ENCODE measurements at places on chromosomes 5 and 9.
A peak's percentile ranks its signal among the peaks of the same experiment; 100 is the strongest.

DNA sequence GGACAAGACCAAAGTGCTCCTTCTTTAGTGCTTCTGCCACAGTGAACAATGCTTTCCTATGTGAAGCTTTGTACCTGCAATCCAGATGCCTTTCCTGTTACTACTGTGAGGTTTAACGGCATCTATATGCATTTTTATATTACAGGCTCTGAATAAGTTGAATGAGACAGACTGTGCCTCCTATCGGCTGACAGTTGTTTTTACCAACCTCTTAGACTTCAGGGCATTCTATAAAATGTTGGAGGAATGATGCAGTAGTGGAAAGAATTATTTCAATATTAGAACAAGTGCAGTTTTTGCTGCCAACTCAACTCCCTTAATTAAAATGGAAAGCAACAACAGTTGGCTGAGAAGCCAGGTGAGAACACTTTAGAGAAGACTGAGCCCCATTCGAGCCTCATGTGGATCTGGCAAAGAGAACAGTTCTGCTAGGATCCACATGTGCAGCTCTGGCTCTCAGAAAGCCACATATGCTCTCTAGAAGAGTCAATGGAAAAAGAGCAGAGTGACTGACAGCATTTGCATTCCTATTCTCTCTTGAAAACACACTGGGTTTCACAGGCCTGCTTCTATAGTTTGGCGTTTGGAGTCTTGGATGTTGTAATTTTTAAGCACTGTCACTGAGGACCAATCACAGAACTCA, 147.5 kb downstream of the LURAP1L start:
- no peak for DNase-seq

DNA sequence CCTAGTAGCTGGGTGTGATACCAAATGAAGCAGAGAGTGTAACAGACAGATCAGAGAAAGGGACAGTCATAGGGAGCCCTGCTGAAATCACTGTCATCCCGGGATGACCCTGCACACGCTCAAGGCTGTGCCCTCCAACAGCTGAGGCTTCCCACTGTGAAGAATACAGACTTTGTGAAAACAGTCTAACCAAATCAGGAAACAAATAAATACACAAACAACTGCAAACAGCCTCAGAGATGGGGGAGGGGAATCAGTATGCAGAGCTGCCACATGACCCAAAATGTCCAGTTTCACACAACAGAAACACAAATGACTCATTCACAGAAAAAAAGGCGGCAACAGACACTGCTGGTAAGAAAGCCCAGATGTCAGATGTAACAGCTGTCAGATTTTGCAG, 101.9 kb downstream of the ADAMTS2 start:
- peak; percentile 87 for DNase-seq

DNA sequence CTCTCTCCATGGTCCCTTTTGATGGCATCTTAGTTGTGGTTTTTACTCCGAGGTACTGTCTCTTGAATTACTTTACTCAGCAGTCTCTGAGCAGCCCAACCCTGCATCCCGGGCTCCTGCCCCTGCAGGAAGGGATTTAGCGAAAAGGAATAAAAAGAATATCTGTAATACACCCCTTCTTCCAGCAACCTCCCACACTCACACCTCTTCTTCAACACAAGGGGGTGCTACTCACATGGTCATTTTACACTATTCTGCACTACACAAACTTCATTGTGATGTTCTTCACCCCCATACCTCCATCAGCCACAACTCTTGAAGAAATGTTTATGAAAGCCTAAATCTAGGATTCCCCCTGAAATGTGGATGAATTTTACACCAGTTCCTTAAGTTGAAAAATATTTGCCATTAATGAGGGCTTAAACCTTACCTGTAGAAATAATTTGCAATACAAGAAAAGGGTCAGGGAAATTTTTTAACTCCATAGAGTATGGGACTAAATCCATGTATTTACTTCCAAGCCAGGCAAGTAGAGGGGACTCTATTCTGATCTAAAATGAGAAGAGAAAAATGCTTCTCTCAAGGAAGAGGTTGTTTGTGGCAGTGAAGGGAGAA, 26.0 kb downstream of the TPD52L3 start:
- DNase-seq, result peak; percentile 82

DNA sequence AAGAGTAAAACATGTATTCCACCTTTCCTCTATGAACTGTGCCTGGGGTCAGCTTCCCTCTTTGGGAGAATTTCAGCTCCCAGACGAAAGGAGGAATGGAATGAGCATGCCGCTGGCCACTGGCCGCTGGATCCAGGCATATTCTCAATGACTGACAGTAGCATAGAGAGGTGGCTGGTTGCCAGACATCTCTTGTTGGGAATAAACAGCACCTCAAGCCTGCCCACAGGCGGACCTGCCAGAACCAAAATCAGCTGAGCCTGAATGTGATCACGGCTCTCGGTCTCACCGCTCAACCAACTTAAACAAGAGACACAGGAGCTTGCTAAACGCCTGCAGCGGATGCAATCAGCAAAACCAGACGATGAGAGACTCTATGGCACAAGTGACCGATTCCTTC, 20.6 kb downstream of the TBC1D9B start:
- DNase-seq, result no peak

- DNase-seq, result peak; percentile 81
These were observed 1378.1 kb downstream of the EFNA5 start for GRCh38 chr5:106292654-106293053.

DNA sequence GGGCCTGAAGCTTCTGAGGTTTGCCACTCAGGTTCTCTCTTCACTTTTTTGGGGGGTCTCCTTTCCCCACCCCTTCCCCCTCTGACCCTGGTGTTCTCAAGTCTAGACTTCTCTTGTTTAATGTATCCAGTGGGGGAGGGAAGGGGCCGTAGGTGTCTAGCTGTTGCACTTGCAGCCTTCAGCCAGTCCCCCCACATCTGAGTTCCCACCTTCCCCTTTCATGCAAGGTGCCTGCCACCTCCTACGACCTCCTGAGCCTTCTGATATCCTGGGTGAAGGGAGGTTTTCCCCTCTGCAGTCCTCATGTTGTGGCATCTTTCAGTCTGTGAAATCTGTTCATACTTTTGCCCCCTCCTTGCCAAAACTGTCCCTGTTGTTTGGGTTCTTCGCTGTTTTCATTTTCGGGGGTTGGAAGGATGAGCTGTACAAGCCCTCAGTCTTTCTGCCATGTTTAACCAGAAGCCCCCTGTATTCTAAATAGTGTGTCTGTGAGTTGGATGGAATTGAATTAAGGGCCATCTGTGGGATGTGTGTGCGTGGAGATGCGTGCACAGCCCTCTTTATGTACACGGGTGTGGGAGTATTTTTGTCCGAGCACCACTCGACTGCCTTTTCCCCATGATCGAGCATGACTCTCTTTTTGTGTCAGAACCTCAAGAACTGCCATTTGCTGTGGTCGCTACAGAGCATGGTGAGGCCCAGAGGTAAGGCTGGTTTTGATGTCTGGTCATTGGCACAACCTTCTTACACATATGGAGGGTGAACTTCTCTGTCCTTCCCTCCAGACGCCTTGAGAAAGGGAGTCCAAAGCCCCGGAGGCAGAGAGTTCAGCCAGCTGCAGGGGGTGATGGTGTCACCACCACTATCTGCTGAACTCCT, 23.6 kb downstream of the PRRC2B start:
- DNase-seq, result no peak

DNA sequence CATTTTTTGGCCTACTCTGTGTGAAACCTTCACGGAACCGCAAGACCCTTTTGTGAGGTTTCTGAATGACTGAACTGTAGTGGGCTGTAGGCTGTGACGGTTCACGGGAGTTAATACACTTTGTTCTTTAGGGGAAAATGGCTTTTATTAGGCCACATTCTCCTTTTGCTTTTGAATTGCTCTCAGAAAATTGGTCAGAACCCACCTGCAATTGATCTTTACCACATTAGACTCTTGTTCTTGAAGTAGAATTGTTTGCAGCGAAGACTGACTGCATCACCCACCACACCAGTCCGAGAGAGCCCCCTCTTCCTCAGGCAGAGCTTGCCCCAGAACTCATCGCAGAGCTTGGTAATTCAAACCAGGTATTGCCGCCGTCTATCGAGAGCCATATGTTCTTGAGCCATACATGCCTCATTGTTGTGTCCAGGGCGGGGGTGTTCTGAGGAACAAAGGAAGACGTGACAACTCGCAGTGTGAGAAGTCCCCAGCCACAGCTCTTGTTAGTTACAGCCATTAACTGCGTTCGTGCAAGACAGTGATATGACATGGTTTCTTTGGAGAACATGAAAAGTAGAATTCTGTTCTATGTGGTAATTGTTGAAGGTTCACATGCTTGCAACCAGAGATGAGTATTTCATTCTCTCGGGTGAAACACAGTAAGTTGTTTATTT, 166.4 kb upstream of the OTULINL start:
- no peak for DNase-seq

DNA sequence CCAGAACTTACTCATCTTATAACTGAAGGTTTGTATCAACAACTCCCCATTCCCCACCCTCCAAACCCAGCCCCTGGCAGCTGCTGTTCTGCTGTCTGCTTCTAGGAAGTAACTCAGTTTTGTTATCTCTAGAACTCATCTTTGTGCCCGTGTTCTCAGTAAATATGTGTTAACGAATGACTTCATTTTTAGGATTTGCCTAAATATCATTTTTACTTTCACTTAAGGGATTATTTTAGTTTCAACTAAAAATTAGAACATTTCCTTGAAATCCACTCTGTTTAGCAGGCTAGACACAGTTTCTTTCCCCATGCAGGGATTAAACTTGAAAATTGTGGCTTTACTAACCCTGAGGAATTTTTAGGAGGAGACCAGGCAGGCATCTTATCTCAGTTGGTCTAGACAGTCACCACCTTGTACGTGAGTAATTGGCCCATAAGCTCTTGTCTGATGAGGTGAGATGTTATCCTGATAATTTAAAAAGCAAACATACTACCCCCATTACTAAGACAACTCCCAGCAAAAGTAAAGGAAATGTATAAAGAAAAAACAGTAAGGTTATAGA, 68.2 kb upstream of the TNFAIP8 start:
- no peak for DNase-seq

GRCh38 chr5:39665328-39665727, 240.5 kb upstream of the DAB2 start:
- DNase-seq, result no peak

DNA sequence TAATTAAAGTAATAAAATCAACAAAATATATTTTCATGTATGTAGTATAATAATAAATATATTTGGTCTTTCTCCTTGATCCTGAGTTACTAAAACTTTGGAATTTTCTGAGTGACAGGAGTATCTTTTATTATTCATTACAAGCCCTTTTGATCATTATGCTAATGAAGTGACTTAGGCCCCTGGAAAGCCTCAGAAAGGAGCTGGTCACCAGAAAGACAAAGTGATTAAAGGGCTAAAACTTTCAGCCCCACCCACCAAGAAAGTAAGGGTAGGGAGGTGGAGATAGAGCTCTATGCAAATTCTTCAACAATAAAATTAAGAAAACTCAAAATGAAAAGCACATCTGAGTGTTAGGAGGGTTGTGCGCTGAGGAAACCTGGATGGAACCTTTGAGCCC, 27.5 kb downstream of the UBQLN1 start:
- DNase-seq, result no peak

DNA sequence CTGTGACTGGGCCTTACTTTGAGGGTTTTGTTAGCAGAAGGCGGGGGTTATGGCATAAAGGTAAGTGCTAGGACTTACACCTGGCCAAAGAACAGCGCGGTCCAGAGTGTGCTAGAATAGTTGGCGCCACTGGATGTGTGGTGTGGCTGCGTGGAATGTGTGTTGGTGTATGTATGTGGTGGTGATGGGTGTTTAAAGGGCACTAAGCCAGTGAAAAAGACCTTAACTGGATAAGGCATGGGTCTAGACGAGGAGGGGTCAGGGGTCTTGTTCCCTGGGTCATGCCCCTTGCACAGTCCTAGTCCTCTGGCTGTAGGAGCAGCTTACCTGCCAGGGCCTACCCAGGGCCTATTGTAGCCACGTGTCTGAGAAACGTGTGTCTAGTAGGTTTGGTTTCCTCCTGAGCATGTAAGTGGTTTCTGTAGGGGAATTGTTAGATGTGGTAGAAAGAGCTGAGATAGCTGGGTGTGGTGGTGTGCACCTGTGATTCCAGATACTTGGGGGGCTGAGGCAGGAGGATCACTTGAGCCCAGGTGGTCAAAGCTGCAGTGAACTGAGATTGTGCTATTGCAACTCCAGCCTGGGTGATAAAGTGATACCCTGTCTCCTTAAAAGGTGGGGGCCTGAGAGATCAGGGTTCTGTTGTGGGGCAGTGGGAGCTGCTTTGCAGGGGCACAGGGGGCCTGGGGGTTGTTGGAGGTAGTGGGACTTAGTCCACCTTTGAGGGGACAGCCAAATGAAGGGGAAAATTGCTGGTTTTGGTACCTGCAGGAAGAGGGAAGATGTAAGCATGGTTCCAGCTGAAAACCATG, 55.2 kb downstream of the HSPA4 start:
- DNase-seq, result no peak

- DNase-seq, result no peak
These were observed 37.9 kb upstream of the DIRAS2 start for GRCh38 chr9:90680534-90680933.

GRCh38 chr5:43312076-43312661, 1.0 kb downstream of the HMGCS1 start:
- DNase-seq, result no peak

DNA sequence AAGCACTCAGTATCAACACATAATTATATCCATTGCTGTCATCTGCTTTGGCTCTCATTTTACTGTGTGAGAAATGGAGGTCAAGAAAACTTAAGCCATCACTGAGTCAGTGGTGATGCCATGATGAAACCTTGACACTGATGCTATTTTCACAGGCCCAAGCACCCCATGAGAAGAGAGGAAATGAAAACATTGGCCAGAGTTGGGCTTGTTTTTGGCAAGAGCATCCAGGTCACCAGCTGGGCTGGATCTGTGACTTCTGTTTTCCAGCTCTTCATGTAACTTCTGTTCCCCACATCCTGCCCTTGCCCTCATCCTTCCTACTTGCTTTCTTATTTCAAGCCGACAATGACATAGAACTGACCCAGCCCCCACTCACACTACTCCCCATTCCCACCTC, 10.0 kb downstream of the LCP2 start:
- DNase-seq, result no peak

- DNase-seq, result no peak
These were observed 173.4 kb downstream of the NR3C1 start for GRCh38 chr5:143229896-143230675.

GRCh38 chr9:87585123-87585855, 87.6 kb downstream of the DAPK1 start:
- DNase-seq, result no peak

GRCh38 chr5:99590806-99591205, 662.0 kb upstream of the CHD1 start:
- DNase-seq, result no peak

DNA sequence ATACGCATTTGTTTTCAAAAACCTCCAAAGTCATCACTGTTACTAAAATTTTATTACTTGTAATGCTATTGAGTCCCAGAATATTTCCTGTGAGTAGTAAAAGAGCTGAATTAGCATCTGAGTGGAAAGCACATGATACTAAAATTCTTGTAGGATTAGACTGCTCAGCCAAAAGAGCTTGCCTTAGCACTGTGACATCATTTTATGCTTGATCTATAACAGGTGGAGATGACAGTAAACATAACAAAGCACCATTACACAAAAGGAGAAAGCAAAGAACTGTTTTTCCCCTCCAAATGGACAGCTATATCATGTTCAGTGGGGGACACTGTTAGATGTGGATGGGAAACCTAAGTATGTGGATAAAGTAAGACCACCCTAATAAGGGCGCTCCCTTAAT, 5.8 kb upstream of the JAK2 start:
- peak; percentile 83 for DNase-seq

GRCh38 chr5:59317023-59317773, 576.3 kb downstream of the PDE4D start:
- peak; percentile 37 for DNase-seq

Measured in HCEC 1CT (cell line).